HFFc6 (cell line): ENCODE measurements at places on chromosomes 2 and 18. TPM values are rescaled to one million over a fixed set of nuclear protein-coding genes. Genes with fewer than 3 reads are reported as not detected.

ALKAL2 gene
- not detected in 3 replicates for total RNA-seq

CHN1 gene
- 78.7 to 97.6 TPM (median 94.6 TPM) in 3 replicates for total RNA-seq

EVX2 gene
- total RNA-seq: not detected in 2 replicates

C2orf80 gene
- total RNA-seq: not detected in 3 replicates

SLC11A1 gene
- total RNA-seq: 0.07 to 0.18 TPM (median 0.09 TPM) in 3 replicates

MDH1B gene
- 0.18 to 0.46 TPM (median 0.21 TPM) in 3 replicates for total RNA-seq

TEX44 gene
- not detected in 2 replicates for total RNA-seq

NRP2 gene
- total RNA-seq: 8.6 to 21.3 TPM (median 11.8 TPM) in 3 replicates

MARCO gene
- total RNA-seq: not detected in 3 replicates

CFAP65 gene
- total RNA-seq: not detected in 3 replicates

DNA sequence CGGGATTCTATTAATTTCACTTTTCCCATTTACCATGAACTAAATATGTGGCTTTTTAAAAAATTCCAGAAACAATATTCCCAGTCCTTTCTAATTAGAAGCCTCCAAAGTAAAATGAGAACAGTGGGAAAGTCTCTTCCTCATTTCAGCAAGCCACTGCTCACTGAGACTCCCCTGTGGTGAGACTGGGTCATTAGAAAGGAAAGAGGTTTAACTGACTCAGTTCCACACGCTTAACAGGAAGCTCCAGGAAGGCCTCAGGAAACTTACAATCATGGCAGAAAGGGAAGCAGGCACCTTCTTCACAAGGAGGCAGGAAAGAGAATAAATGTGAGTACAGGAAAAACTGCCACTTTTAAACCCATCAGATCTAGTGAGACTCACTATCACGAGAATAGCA lies 258.9 kb upstream of the CHAC2 start:
- peaks cover 1% of the 10 kb centered on the region for H3K27me3 ChIP-seq
- no peak overlapping the region for H3K4me3 ChIP-seq

DNA sequence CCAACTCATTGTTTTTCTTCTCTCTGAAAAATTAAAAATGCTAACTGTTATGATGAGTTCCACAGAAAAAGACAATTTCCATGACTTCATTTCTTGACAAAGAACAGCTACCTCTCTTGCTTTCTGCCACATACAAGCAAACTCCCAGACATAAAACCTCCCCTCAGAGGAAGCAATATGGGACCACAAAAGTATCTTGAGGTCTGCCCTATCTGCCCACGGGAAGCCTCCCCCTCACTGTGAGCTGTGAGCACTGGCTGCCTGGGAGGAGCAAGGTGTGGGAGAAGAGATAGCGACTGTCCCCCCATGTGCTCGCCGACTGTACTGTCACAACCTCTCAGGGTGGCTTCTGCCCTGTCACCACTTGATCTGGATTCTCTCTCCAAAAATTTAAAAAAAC lies 69.7 kb upstream of the NRP2 start:
- H3K4me3 ChIP-seq: no peak overlapping the region
- DNase-seq: no peak
- H3K4me1 ChIP-seq: peaks cover 16% of the 10 kb centered on the region
- no peaks in the 10 kb centered on the region for H3K36me3 ChIP-seq
- no peak overlapping the region for H3K27ac ChIP-seq

DNA sequence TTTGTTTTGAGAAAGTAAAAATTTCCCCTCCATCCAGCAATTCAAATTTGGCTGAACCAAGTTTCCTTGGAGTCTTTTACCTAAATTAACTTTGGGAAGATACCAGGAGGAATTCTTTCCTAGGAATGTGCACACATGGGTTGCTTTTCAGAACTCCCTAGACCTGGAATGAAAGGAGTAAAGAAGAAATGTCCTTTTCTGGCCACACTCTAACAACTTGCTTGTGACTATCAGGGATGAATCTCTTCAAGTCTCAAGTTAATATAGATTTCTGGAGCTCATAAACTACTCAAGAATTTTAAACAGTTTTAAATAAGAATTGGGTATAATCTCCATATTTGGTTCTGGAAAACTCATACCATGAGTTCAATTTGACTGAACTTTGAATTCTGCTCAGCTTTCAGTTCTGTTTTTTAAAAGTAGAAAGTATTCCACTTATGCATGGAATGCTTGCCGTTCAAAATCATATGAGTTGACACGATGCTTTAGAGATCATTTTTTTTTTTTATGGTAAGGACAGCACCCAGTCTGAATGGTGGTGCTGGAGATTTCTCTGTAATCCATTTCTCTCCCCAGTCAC lies 7.7 kb downstream of the RASGRP3 start:
- peaks cover 26% of the 10 kb centered on the region for H3K4me1 ChIP-seq
- no peak for DNase-seq
- peaks cover 19% of the 10 kb centered on the region for H3K36me3 ChIP-seq
- H3K4me3 ChIP-seq: peak overlapping the region; percentile 52
- peak overlapping the region; percentile 75 for H3K27ac ChIP-seq
- peaks cover 3% of the 10 kb centered on the region for H3K27me3 ChIP-seq

DNA sequence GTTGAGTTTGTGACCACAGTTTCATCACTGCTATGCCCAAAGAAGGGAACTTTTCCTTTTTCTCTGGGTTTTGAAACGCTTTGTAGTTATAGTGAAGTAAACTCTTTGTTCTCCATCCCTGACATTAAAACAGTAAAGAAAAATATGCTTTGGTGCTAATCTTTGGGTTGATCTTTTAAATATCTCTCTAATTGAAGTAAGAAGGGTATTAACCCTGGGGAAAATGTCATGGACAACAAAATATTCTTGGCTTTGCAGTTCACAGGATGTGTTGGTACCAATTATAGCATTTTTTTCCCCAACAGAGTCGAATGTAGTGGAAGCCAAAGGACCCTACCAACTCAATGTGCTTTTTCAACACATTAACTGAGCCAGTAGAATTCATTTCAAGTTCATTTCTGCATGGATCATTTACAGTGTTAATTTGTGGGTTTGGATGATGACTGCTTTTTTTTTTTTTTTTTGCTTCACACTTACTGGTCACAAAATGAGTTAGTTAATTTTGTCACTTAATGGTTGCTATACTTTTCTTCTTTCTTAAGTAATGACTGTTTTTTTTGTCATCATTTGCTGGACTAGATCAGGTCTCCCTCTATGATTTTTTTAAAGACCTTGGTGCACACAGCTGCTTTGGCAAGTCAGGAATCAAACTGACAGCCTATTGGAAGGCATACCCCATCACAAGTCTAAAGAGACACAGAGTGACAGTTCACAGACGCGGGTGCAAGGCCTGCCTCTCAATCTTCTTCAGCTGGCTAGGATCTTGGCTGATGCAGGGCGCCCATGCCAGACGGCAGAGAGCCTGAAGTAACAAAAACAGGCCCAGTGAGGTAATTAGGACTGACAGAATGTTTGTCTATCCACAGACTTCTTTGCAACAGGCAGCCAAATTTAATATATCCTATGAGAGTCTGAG lies 98.8 kb upstream of the MMADHC start:
- H3K27ac ChIP-seq: no peak overlapping the region
- H3K27me3 ChIP-seq: no peaks in the 10 kb centered on the region
- DNase-seq: no peak
- H3K36me3 ChIP-seq: no peaks in the 10 kb centered on the region
- H3K4me3 ChIP-seq: no peak overlapping the region
- peaks cover 11% of the 10 kb centered on the region; the same call in 1 of the 2 replicates for H3K4me1 ChIP-seq

DNA sequence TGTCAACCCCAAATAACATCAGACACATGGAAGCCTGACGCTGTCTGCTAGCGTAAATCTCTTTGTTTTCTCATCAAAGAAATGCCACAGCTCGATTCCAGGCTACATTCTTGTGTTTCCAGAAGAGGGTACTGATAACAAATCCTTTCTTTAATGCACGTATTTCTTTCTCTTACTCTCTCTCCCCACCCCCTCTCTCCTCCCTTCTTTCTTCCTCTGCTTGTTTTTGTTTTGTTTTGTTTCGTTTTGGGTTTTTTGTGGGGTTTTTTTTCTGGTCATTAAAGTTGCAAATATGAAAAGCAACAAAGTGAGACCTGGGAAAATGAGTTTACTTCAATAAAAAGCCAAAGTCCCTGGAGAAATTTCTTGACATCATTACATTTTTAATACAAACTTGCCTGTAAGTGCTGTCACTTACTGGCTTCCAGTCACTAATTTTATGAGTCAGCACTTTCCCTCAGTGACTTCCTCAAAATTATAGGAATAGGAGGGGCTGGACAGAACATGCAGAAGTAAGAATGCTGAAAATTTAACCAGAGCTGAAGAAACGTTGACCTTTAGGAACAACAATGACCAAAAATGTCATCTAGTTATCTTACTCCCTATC lies 106.7 kb upstream of the NABP1 start:
- H3K4me3 ChIP-seq: peak overlapping the region; percentile 82
- peak overlapping the region; percentile 55 for H3K27ac ChIP-seq
- H3K4me1 ChIP-seq: peaks cover 59% of the 10 kb centered on the region
- no peaks in the 10 kb centered on the region for H3K36me3 ChIP-seq
- H3K27me3 ChIP-seq: no peaks in the 10 kb centered on the region; the same call in 1 of the 2 replicates

DNA sequence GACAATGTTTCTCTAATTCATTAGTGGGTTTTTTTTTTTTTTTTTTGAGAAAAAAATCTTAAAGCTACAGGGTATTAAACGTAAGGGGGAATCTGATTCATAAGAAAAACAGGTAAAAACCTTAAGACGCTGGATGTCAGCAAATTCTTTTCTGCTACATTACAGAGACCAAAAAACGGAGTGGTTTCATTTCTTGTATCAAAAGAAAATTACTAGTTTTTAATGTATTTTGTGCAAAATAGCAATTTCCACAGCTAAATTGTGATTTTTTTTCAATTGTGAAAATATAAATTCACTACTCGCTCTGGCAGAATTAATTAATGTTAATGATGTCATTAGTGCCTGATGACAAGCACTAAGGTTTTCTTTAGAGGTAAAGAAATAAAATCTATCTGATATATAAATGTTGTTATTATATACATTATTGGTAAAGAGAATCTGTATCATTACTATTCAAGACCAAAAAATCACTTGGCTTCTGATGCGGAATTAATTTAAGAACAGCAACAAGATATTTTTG lies 9.9 kb downstream of the OTX1 start:
- peaks cover 15% of the 10 kb centered on the region for H3K36me3 ChIP-seq
- no peak overlapping the region for H3K27ac ChIP-seq
- peaks cover 47% of the 10 kb centered on the region for H3K27me3 ChIP-seq
- H3K4me3 ChIP-seq: no peak overlapping the region
- DNase-seq: no peak

- no peak overlapping the region for H3K27ac ChIP-seq
- H3K27me3 ChIP-seq: peaks cover 2% of the 10 kb centered on the region; the same call in 1 of the 2 replicates
- H3K4me3 ChIP-seq: no peak overlapping the region
- DNase-seq: no peak
- H3K36me3 ChIP-seq: peaks cover 11% of the 10 kb centered on the region
Observed at GRCh38 chr2:495745-496275, 181.4 kb downstream of the TMEM18 start.

DNA sequence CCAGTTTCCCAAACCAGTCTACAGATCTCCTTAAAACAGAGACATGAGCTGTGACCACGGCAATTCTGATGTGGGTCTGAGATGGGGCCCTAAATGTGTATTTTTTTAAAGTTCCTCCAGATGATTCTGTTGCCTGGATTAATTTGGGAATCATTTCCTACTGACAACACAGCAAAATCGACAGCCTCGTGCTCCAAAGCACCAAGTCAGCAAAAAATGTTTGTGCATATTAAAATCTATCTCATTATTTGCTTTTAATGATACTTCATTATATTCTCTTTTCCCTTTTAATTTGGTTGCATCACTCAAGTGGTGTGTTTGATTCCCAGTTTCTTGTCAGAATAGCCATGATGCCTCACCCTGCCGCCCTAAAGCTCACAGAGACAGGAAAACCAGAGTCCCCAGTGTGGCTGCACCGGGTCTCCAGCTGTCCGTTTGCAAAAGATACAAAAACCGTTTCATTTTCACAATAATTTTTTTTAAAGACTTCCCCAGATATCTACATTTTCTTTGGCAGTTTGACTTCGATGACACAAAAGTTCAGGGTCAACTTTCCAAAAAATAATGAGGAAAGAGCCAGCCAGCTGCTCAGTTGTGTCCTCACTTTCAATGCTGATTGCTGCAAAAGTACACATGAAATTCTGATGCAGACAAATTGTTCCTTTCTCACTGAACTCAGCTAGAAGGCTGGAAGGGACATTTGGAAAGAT lies 443.2 kb upstream of the ID2 start:
- no peak overlapping the region for H3K27ac ChIP-seq
- H3K4me3 ChIP-seq: no peak overlapping the region
- no peak for DNase-seq
- H3K27me3 ChIP-seq: peaks cover 10% of the 10 kb centered on the region
- no peaks in the 10 kb centered on the region for H3K4me1 ChIP-seq
- H3K36me3 ChIP-seq: no peaks in the 10 kb centered on the region

GRCh38 chr2:148351437-148352143 lies 293.0 kb upstream of the EPC2 start:
- no peaks in the 10 kb centered on the region for H3K4me1 ChIP-seq
- H3K27ac ChIP-seq: no peak overlapping the region
- no peak overlapping the region for H3K4me3 ChIP-seq
- DNase-seq: no peak
- H3K27me3 ChIP-seq: no peaks in the 10 kb centered on the region; the same call in 1 of the 2 replicates
- peaks cover 20% of the 10 kb centered on the region; the same call in 1 of the 2 replicates for H3K36me3 ChIP-seq

DNA sequence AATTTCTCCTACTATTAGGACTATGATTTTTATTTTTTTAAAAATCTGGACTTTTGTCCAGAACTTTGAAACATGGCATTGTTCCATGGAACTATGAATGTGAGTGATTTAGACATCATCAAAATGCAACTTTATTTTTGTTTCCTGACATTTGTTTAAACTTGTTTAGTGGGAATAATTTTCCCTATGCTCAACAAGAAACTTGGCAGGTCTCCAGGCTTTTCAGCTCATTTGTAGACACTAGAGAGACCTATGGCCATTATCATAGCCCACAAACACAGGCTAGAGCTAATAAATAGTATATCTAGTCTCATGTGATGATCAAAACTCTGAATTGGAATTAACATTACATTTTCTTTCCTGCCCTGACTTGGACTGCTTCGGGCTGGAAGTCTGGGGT lies 145.1 kb upstream of the CELF4 start:
- H3K4me3 ChIP-seq: no peak overlapping the region
- peaks cover 12% of the 10 kb centered on the region for H3K36me3 ChIP-seq
- H3K27ac ChIP-seq: no peak overlapping the region
- no peaks in the 10 kb centered on the region for H3K4me1 ChIP-seq
- DNase-seq: no peak

DNA sequence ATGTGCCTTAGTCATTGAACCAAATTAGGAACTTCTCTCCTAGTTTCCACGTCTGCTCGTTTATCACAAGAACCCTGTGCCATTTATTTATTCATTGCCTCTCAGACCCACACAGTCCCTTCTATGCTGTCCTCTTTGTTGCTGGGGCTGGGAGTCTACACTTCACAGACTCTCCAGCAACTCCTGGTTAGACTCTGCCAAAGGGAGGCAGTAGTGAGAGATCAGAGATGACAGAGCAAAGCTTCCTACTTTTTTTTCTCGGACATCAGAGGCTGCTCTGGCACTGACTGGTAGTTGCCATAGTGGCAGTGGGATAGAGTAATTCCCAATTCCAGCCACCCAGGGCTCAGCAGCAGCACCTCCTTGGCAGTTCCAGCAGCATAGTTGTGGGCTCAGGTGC lies 277.5 kb downstream of the BCL11A start:
- no peaks in the 10 kb centered on the region for H3K4me1 ChIP-seq
- DNase-seq: no peak

- no peak overlapping the region for H3K27ac ChIP-seq
- no peaks in the 10 kb centered on the region for H3K4me1 ChIP-seq
- no peak for DNase-seq
- H3K27me3 ChIP-seq: peaks cover 18% of the 10 kb centered on the region
- H3K4me3 ChIP-seq: no peak overlapping the region
Observed at GRCh38 chr18:22399949-22400348, 17.8 kb downstream of the CTAGE1 start.

GRCh38 chr2:237062585-237062984 lies 23.1 kb upstream of the COPS8 start:
- peaks cover 16% of the 10 kb centered on the region for H3K27me3 ChIP-seq
- H3K4me3 ChIP-seq: no peak overlapping the region

GRCh38 chr2:202632682-202633290 lies 2.0 kb upstream of the FAM117B start:
- no peaks in the 10 kb centered on the region for H3K36me3 ChIP-seq
- DNase-seq: no peak
- H3K4me1 ChIP-seq: peaks cover 20% of the 10 kb centered on the region
- H3K27ac ChIP-seq: no peak overlapping the region
- no peaks in the 10 kb centered on the region for H3K27me3 ChIP-seq
